ENCODE measurements at places on chromosomes 11 and 22.

DNA sequence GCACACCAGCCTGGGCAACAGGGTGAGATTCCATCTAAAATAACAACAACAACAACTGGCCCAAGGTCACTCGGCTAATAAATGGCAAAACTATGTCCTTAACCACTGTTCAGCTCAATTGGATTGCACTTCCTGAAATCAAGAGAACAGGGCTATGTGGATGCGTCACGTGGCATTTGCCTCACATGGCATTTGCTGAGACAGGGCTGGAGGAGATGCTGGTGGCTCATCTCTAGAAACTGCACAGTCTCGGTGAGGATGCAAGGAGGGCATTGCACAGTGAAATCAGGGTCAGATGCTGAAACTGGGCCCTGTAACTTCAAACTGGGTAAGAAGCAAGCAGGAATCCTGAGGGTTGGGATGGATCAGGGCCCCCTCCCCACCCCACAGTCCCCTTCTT, 171.9 kb downstream of the BUD13 start:
- no peak for DNase-seq

- no peak for DNase-seq
These were observed 1260.4 kb upstream of the RAG2 start for GRCh38 chr11:37858398-37858797.

- peak; percentile 87 for DNase-seq
These were observed 1.1 kb upstream of the EXT2 start for GRCh38 chr11:44094260-44094868.

- peak; percentile 51 for DNase-seq
These were observed 30.8 kb upstream of the LRRC10B start for GRCh38 chr11:61477727-61478148.

GRCh38 chr11:37500425-37500824, 902.4 kb upstream of the RAG2 start:
- DNase-seq: no peak

DNA sequence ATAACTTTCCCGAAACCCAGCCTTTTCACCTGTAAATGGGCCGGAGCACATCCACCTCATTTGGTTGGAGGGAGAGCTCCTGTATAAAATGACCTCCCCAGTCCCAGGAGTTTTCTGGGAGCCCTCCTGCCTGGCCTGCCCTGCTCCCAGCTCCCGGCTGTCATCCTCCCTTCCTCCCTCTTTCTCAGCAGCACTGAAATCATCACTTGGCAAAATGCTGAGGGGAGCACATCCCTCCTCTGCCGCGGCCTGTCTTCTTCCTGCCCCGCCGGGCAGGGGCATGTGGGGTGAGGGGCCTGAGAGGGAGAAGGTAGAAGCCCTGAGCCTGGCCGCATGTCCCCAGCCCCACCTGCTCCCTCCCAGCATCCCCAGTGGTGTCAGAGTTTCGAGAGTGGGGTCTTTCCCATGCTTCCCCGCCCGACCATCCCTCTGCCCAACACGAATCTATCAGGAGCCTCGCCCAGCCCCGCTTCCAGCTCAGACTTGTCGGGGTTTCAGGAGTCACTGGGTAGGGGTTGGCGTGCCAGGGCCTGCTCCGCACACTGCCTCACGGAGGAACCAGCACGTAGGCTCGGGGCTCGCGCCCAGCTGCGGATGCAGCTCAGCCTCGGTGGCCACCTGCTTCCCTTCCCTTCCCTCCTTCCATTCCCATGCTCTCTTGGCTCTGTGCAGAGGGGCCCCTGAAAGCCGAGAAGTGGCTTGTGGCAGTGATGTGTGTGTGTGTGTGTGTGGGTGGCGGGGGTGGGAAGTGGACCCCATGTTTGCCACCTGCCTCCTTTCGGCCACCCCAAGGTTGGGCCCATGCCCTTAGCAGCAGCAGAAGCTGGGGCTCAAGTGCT, 37.1 kb downstream of the NECTIN1 start:
- DNase-seq: no peak

DNA sequence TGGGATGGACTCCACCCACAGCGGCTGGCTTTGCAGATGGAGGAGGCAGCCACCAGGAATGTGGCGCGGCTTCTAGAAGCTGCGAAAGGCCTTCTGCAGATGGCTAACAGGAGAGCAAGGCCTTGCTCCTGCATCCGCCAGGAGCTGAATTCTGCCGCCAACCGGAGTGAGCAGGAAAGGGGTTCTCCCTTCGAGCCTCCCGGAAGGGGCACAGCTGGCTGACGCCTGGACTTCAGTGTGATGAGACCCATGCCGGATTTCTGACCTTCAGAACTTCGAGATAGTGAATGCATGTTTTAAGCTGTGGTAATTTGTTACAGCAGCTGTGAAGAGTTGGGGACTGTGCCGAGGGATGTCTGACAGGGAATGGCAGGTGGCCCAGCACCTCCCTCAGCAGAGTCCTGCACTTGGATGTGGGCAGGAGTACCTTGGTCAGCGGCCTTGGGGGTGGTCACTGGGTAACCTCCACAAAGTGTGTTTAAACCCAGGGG, 7.7 kb downstream of the TBC1D22A start:
- no peak for DNase-seq

- DNase-seq: no peak
These were observed 301.9 kb upstream of the ZC3H12C start for GRCh38 chr11:109791337-109791736.

- no peak for DNase-seq
These were observed at the start of gene MCAM for GRCh38 chr11:119316729-119317591. MCAM (minus strand) TSS chr11:119317130; CDS start chr11:119317101, 29 bp downstream.

DNA sequence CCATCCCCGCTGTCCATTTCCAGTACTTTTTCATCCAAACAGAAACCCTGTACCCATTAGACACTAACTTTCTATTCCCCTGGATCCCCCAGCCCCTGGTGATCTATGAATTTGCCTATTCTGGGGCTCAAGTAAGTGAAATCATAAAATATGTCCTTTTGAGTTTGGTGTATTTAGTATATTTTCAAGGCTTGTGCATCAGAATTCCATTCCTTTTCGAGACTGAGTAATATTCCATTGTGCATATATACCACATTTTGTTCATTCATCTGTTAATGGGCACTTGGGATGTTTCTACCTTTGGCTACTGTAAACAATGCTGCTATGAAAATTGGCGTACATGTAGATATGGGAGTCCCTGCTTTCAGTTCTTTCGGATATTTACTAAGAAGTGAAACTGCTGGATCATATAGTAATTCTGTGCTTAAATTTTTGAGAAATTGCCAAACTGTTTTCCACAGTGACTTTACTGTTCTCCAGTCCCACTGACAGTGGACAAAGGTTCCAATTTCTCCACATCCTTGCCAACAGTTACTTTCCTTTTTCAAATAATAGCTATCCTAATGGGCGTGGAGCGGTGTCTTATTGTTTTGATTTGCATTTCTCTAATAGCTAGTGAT, 16.1 kb downstream of the APLP2 start:
- no peak for DNase-seq

GRCh38 chr22:47166446-47167016, 404.1 kb downstream of the TBC1D22A start:
- DNase-seq: no peak

- DNase-seq: no peak
These were observed 9.3 kb upstream of the KLHL35 start for GRCh38 chr11:75442161-75442885.

DNA sequence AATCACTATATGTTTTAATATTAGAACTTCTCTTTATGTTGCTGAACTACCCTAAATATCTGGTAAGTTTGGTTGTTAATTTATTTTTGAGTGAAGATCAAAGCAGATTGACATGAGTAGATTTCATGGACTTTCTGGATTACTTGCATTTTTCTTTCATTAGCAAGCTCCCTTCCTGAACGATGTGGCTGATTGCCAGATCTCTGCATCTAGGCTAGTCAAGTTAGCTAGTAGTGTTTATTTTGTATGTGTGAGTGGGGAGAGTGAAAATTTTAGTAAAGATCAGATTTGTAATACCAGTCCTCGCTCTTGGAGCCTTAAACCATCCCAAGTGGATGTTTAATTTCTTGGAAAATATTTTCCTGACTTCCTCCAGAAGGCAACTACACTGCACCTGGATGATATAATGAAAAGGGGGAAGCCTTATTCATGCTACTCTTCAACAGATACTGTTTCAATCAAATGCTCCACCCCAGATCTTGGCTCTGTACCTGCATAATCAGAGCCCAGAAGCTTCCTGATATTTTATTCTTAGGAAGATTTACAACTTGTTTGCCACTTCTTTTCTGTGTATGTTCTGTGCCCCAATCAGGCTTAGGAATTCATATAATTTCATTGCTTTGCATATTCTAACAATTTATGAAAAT, 143.2 kb upstream of the GRIA4 start:
- no peak for DNase-seq

GRCh38 chr22:23210428-23211170, 30.3 kb downstream of the BCR start:
- no peak for DNase-seq

GRCh38 chr22:36149441-36149840, 11.1 kb downstream of the APOL3 start:
- DNase-seq: no peak

DNA sequence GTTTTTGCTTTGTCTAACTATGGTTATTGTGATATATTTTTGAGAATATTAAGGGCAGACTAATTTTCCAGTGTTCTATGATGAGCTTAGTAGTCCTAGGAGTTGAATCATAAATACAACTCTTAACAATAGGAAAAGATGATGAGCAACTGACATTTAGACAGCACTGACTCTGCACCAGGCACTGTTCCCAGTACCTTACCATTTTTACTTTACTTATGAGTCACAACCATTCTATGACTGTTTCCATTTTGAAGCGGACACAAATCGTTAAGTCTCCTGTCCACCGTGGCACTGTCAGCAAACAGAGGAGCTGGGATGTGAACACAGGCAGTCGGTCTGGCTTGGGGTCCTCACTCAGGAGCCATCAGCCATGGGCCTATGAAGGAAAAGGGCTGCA, 3.4 kb upstream of the SCGB2A2 start:
- no peak for DNase-seq

- DNase-seq: no peak
These were observed 20.3 kb downstream of the STK33 start for GRCh38 chr11:8573777-8574176.

GRCh38 chr22:19819208-19819910, 35.3 kb downstream of the GNB1L start:
- DNase-seq: no peak

GRCh38 chr11:109707411-109707810, 285.4 kb downstream of the C11orf87 start:
- no peak for DNase-seq

- DNase-seq: peak; percentile 40
These were observed 9.5 kb downstream of the RBMXL2 start for GRCh38 chr11:7098235-7098832.

GRCh38 chr11:129644326-129644725, 171.3 kb upstream of the TMEM45B start:
- DNase-seq: no peak

All from CD4-positive, alpha-beta T cell treated with Interleukin-2 at 100 ng/mL for 4 hours (primary cell).